ENCODE measurements at places on chromosomes 4 and X.
A peak's percentile ranks its signal among the peaks of the same experiment; 100 is the strongest.

DNA sequence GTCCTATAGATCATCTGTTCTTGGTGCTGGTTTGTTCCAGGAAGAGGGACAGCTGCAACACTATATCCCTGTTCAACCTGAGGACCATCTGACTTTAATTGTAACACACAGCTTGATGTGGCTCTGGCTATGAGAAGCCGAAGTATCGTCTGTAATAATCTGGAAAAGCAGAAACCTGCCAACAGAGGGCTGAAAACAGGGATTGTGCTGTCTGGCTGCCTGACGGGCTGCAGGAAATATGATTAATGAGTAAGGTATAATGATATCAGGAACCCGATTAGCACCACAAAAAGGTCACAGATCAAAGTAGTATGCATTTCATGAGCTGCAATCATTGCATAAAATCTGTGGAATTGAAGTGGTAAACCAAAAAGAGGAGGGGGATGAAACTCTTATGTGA, 170.4 kb upstream of the MAB21L2 start:
- DNase-seq: no peak

DNA sequence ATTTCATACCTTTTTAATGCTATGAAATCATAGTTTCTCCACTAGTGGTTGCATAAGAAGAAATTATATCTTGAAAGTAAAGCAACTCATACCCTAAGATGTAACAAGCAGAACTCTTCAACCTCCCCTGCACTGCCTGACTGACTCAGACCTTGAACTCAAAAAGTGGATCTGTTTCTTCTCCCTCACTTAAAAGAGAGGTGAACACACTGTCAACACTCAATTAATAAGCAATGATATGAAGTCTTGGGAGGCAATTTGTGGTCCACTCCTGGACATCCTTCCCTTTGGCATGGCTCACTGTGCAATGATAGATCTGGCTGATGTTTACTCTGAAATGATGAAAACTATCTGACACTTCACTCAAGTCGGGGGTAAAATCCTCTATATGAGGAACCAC, 282.0 kb upstream of the DKK2 start:
- DNase-seq: no peak

GRCh38 chr4:149322203-149322602, 493.4 kb downstream of the IQCM start:
- no peak for DNase-seq

- DNase-seq: no peak
Measured at GRCh38 chrX:39065051-39065871, 264.0 kb downstream of the MID1IP1 start.

DNA sequence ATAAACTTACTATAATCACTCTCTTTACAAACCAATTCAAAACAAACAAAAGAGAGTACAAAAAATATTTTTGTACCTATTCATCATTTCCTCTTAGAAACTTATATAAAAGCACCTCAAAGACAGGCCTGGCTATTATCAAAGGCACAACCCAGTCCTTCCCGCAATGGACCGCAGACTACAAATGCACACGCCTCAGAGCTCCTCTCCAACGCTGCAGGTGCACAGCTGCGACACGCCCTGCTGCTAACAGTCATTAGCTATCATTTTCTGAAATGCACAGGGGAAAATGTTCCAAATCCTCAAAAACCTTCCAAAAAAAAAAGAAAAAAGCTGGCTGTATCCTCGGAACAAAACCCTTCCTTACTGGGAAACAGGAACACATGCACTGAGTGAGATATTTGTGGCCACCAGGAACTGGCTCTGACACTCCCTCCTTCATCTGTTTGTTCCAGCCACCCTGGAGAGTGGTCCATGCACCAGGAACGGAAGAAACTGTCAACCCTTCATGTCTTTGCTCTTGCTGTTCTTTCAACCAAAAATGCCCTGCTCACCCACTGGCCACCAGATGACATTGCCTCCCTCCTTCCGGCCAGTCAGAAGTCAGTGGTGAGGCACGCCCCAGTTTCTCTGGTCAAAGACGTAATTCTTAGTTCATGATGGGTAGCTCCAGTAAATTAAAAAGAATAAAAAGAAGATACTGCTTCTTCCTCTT, 16.7 kb downstream of the IRF2 start:
- DNase-seq: no peak

DNA sequence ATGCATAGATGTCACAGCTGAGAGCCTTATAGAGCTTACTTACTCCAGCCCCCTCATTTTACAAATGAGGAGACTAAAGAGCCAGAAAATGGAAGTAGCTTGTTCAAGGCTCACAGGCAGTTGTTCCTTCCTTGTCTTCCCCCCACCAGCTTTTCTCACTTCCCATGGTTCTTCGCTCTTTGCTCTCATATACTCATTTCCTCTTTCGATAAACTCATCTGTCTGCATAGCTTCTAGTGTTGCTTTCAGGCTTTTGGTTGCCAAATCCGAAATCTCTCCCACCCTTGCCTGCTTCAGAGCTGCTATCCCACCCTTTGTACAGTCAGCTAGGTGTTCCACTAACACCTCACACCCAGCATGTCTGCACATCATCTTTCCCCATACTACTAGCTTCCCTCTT, 25.0 kb upstream of the GJB1 start:
- no peak for DNase-seq

GRCh38 chr4:90476586-90476985, 349.4 kb downstream of the CCSER1 start:
- no peak for DNase-seq

DNA sequence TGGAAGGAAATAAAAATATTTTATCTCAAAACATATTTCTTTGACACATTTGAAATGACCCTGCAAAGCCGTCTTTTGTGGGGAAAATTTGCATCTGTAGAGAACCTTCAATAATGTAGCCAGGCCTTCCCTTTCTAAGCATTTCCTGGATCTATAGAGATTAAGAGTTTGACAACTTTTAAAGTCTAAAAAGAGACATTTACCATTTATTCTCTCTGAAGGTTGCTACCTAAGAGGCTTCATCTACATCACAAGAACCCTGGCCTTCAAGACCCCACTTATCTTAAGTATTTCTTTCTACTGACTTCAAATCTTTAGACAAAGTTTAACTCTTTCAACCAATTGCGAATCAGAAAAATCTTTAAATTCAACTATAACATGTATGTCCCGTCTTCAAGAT, 1639.8 kb downstream of the RPA4 start:
- no peak for DNase-seq

DNA sequence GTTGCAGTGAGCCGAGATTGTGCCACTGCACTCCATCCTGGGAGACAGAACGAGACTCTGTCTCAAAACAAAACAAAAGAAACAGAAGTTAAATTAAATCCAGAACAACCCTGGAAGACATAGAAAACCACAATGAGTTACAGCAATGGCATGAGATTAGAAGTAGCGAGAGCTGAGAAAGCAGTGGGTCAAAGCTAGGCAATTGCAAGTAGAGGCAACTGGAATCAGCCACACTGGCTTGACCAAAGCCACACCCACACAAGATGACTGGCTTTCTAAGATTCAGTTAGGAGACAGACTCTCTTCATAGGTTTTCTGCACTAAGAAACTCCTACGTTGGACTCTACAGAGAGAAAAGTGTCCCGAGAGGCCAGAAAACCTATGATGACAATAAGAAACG, 443.0 kb downstream of the GPM6A start:
- DNase-seq: no peak

- DNase-seq: no peak
Measured at GRCh38 chrX:47178337-47178736, 15.3 kb upstream of the UBA1 start.

GRCh38 chrX:82141942-82142341, 940.0 kb downstream of the SH3BGRL start:
- DNase-seq: no peak

- DNase-seq: no peak
Measured at GRCh38 chrX:106973433-106974149, 26.4 kb downstream of the MORC4 start.

DNA sequence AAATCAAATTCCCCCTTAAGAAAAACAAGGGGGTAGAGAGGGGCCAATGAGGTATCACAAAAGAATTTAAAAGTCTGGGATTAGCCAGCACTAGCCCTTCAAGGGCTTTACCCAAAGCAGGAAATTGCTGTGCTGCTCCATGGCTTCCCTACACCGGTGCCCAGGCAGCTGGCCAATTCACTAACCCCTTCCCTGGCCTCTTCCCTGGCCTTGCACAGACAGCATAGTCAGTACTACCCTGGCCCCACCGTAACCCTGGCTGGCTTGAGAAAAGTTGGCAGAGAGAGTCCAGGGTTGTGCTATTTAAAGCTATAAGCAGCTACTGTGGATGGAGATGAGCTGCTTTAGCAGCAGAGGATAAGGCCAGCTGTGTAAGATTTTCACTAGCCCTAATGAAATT, 43.1 kb downstream of the ADAMTS3 start:
- no peak for DNase-seq

- no peak for DNase-seq
Measured at GRCh38 chrX:124506066-124506465, 159.7 kb downstream of the SH2D1A start.

GRCh38 chr4:170589597-170590191, 499.9 kb upstream of the AADAT start:
- DNase-seq: no peak

GRCh38 chr4:161721947-161722346, 441.9 kb downstream of the FSTL5 start:
- no peak for DNase-seq

DNA sequence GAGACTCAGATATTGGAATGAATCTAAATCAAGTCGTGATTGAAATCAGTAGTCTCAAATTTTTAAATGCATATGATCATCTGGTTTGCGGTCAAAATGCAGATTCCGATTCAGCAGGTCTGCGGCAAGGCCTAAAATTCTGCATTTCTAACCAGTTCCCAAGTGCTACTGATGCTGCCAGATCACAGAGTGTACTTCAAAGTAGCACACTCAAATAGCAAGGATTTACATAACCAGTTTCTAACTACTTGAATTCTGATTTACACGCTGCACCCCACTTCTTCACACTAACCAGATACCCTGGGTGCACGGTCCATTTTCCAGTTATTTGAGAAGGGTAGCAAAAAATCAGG, 752 bp downstream of the MBTPS2 start:
- peak; percentile 5 for DNase-seq

- DNase-seq: no peak
Measured at GRCh38 chr4:162909952-162910351, 256.7 kb downstream of the NAF1 start.

GRCh38 chrX:117134983-117135382, 672.2 kb upstream of the CT83 start:
- no peak for DNase-seq

DNA sequence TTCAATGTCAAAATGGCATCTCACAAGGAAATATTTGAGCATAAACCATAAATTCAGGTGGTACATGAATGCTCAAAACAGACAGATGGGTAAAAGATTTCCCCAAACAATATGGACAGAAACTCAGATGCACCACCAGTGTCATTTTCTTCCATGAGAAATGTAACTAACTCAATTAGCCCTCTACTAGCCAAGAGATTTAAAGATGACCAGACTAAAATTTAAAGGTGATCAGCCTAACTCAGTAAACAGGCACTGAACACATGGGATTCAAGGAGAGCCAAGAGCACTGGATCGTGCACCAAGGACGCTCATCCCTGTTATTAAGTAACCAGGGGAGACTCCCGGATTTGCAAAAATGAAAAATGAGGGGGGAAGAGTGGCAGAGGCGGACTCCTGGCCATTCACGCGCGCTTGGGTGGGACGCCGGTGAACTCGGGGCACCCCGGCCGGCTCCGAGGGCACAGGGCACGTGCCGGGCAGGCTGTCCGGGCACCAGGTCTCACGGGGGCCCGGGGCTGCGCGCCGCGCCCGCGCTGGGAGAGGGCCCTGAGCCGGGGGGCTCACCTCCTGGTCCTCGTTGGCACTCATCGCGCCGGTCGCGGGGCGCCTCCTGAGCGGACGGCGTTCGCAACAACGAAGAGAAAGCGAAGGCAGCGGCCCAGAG, 490 bp downstream of the RWDD4 start:
- peak; percentile 20 for DNase-seq

DNA sequence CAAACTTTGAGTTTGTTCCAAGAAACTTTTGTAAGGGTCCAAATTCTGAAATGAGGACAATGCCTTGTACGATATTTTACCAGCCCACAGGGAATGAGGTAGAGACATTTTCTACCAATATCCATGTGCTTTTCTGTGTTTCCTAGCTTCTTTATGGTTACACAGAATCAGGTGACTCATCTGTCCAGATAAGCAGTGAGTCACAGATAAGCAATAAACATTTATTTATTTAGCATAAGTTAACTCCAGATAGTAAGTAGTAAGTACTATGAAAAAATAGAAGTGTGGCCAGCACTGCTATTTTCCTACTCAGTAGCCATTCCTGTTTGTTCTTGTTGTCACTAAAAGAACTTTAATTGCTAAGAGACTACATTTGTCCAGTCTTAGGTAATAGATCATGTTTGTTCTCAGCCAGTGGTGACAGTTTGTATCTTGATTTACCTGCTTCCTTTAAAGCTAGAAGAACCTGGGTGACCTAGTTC, 7.4 kb downstream of the AFF1 start:
- no peak for DNase-seq

Measured in activated naive CD8-positive, alpha-beta T cell treated with anti-CD3 and anti-CD28 coated beads, Interleukin-2, amount 50 U/mL, for 24 hours (primary cell).